Activated CD8-positive, alpha-beta memory T cell treated with anti-CD3 and anti-CD28 coated beads for 4 hours (primary cell): ENCODE measurements at places on chromosomes 2 and 18.

GRCh38 chr2:37335604-37336003 lies 8.8 kb upstream of the QPCT start:
- DNase-seq: no peak

- DNase-seq: no peak
Measured at GRCh38 chr2:164593541-164593940, 27.7 kb downstream of the GRB14 start.

- DNase-seq: no peak
Measured at GRCh38 chr2:38148501-38148900, 72.5 kb upstream of the CYP1B1 start.

DNA sequence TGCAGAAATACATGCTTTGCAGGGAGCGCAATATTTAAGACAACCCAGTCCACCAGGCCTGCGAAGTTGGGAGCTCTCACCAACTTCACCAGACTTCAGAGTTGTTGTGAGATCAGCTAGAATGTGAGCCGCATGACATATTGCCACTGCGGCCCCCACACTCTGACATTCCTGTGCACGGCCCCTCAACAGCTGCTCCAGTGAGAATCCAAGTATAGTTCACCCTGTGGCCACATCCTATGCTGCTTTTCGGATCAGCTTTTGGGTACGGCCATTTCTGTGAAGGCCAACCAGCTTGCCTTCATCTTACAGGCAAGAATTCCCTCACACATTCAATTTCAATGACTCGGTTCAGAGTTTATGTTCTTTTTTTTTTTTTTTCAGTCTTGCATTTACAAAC lies 177.8 kb downstream of the SOX11 start:
- no peak for DNase-seq
